ENCODE measurements at places on chromosomes 3 and 15.

DNA sequence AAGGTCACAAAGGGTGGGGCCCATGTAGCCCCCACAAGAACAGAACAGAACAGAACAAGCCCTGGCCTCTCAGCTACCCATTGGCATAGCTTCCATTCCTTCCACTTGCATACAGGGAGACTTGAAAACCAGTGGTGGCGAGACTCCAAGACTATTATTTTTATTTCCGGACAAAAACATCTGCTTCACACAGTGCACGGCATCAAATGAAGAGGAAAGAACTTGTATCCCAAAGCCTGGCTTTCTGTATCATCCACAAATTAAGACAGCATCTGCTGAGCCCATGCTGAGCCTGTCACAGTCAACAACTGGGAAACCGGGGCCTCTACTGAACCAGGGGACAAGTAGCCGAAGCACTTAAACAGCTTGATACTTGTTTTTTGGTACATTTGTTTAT lies 56.0 kb downstream of the CLEC3B start:
- peak; percentile 43 for DNase-seq

GRCh38 chr3:187610981-187611511 lies 59.1 kb downstream of the SST start:
- peak; percentile 24 for DNase-seq

DNA sequence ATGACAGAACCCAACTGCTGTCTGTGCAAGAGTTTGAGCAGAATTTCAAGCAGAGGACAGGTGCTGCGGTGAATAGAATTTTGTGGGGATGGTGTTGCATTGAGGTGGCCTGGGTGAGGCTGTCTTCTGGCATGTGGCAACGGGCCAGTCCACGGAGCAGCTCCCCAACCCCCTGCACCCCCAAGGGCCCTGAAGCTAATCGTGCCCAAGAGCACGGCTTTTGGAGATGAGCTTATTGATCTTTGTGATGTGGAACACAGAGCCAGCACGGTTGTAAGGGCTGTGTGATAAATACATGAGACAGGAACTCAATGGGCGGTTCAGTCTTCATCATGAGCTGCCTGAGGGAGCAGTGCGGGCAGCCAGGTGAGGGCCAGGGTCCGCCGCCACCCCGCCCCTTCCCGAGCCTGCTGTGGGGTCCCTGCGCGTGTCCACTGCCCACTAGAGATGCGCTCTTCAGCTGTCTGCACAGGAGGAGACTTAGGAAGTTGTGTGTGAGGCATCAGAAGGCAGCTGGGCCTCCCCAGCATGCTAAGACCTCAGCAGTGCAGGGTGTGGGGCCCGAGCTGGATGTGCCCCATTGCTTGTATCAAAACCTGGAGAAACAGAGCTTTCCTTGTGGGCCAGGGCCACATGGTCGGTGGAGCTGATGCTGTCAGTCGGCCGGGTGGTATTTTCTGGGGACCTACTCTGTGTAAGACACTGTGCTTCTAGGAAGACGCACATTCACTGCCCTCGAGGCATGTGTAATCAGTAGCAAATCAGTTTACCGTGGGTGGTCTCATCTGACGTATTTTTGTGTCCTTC lies 90.5 kb downstream of the CHRNA7 start:
- DNase-seq = no peak

DNA sequence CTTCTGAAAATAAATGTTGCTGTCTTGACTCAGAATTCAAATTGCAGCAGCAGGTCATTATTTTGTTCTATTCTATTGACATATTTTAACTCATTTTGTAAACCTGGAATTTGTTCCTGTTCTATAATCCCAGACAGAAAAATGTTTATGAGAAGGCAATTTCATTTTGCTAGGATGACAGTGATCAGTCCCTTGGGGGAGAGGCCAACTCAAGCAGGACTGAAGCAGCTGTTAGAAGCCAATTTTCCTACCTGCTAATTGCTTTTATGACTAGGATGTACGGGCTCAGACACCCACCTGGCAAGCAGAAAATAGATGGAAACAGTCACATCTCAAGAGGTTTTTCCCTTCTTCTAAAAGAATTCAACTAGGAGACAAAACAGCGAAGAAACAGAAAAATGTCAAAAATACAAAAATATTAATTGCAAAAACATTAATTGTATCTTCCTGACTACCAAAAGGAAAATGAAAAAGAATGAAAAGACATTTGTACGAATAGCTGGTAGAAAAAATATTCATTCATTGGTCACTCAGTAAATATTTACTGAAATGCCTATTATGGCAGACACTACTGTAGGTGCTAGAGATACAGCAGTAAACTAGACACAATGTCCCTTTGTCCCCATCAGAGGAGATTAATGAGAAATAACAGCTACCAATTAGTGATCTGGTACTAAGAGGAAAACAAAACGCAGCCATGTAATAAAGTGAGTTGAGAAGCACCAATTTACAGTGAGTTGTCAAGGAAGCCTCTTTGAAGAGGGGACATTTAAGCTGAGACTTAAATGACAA lies 73.5 kb downstream of the PEAK1 start:
- DNase-seq = no peak

DNA sequence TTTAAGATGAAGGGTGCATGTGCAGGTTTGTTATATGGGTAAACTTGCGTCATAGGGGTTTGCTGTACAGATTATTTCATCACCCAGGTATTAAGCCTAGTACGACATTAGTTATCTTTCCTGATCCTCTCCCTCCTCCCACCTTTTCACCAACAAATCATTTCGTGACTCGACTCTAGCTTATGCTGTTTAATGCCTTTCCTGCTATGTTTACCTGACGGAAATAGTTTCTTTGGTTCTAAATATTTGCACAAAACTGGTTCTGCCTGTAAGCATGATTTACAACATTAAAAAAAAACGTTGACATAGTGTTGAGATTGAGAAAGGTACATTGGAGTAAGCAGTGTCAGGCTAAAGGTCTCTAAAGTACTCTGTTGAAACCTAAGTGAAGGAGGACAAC lies 2.4 kb downstream of the GNL3 start:
- DNase-seq = peak; percentile 11

DNA sequence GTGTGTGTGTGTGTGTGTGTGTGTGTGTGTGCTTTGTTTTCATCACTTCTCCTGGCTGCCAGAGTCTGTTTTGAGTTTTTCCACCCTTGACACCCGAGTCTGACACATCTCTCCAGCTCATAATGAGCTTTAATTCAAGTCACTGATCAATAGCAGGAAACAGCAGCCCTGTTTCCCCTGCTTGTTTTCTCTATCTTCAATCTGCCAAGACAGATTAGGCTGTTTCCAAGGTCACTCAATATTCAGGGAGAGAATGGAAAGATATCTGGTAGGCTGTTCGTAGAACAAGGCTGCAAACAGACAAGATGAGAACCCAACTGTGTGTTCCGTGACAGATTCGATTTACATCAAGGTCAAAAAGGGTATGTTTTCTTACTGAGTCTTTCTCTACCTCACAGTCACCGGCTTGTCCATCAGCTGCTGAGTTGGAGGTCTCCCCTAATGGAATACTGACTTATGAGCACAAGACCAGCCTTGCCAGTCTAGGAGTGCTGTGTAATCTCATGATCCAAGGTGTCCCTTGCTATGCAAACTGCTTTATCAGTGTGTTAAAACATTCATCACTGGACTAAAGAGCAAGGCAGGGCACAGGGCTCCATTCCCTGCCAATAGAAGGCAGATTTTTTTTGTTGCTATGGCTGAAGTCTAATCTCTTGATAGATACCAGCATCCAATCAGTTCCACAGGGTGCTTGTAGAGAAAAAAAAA lies 187.9 kb upstream of the LMCD1 start:
- no peak for DNase-seq

GRCh38 chr3:30006111-30006510 lies 600.3 kb upstream of the TGFBR2 start:
- no peak for DNase-seq

Data from tongue (tissue), 3 donors.